ENCODE measurements at places on chromosomes 1 and 21. TPM values are rescaled to one million over a fixed set of nuclear protein-coding genes. Genes with fewer than 3 reads are reported as not detected.

The SPRR2E gene
- not detected for total RNA-seq

The GBP1 gene
- 67.8 TPM for total RNA-seq

The IL20 gene
- not detected for total RNA-seq

The NMNAT2 gene
- not detected for total RNA-seq

The ARHGAP29 gene
- 56.2 TPM for total RNA-seq

The SERPINC1 gene
- total RNA-seq, result 0.26 TPM

The DNALI1 gene
- total RNA-seq, result 12.3 TPM

The NCMAP gene
- 6.3 TPM for total RNA-seq

The GJA5 gene
- 8.4 TPM for total RNA-seq

The KRTAP10-7 gene
- not detected for total RNA-seq

The CERS2 gene
- 116 TPM for total RNA-seq

The LCE3D gene
- not detected for total RNA-seq

The GNG12 gene
- 47.4 TPM for total RNA-seq

The SLAMF7 gene
- 17.2 TPM for total RNA-seq

The FAM76A gene
- total RNA-seq, result 19.9 TPM

The OR2L5 gene
- not detected for total RNA-seq

The TSPAN2 gene
- total RNA-seq, result 4.2 TPM

The MSH4 gene
- total RNA-seq, result not detected

The OLIG2 gene
- not detected for total RNA-seq

The DUSP23 gene
- 77.1 TPM for total RNA-seq

The TMEM183A gene
- total RNA-seq, result 68.4 TPM

The LRRN2 gene
- not detected for total RNA-seq

The PEAR1 gene
- total RNA-seq, result 18.3 TPM

The OR2T35 gene
- total RNA-seq, result not detected

All from upper lobe of left lung (tissue), 6 donors.